Thyroid gland (tissue), 4 donors: ENCODE measurements at places on chromosomes 2 and 18.

- peak; percentile 12 for DNase-seq
Measured at GRCh38 chr18:37476182-37476581, 89.4 kb downstream of the CELF4 start.

GRCh38 chr2:15223887-15224286, 337.2 kb downstream of the NBAS start:
- no peak for DNase-seq

DNA sequence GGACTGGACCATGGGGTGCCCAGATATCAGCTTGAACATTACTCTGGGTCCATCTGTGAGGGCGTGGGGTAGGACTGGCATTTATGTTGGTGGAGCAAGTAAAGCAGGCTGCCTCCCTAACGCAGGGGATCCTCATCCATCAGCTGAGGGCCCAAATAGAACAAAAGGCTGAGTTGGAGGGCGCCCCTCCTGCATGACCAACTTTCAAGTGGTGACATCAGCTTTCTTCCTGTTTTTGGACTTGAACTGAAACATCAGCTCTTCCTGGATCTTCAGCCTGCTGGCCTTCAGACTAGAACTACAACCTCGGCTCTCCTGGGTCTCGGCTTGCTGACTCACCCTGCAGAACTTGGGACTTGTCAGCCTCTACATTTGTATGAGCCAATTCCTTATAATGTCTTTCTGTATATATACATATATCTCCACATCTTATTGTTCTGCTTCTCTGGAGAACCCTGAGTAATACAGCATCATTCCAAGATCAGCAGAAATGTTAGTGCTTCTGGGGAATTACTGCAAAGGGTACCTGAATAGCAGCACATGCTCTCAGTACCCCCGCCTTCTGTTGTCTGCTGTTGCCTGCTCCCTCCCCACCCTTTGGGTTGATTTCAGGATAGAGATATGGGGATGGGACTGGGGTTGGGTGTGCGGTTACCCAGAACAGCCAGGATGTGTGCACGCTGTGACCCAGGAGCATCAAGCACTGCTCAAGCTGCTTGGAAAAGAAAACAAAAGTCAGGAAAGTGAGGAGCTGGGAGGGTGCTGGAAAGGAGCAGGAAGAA, 20.0 kb downstream of the TMEM127 start:
- DNase-seq, result peak; percentile 29

GRCh38 chr2:85394976-85395375, 15.2 kb downstream of the CAPG start:
- DNase-seq, result peak; percentile 48

DNA sequence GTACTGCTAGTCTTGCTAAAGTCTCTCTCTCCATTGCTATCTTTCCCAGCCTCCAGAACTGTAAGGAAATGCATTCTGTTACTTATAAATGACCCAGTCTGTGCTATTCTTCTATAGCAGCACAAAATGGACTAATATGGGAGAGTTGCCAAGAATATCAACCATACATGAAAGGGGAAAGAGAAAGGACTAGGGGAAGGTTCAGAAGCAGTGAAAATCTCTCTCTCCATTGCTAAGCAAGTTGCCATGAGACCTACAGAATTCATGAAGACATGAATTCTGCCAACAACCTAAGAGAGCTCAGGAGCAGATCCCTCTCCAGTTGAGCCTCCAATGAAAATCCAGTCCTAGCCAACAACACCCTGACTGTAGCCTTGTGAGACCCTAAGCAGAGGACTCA, 3.6 kb upstream of the TRABD2A start:
- DNase-seq, result no peak

GRCh38 chr2:135728064-135728743, 13.5 kb upstream of the UBXN4 start:
- no peak for DNase-seq

DNA sequence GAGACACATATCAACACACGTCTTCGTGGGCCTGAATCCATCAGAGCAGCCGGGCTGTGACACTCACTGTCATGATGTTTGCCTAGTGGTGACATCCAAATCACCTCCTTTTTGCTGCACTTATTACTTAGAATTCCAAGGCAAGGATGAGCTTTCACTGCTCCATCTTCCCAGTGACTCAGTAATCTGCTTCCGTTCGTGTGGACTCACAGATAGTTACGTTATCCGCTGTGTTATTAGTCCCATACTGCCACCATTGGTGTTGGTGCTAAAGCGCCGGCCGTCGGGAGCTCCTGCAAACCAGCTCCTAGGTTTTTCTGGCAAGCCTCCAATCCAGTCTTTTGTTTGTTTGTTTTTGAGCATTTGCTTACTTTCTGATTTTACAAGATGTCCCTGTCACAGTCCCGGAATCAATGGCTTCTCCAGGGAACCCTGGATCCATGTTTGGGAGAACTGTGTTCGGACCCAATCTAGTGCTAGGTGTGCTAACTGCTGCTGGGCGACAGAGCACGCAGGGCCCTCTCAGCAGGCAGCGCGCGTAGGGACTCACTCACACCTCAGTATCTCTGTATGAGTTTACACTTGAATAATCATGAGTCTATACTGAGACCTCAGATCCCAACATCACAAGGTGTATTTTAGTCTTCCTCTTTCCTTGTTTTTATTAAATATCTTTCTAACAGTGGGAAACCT, 42.6 kb downstream of the HDAC4 start:
- no peak for DNase-seq

DNA sequence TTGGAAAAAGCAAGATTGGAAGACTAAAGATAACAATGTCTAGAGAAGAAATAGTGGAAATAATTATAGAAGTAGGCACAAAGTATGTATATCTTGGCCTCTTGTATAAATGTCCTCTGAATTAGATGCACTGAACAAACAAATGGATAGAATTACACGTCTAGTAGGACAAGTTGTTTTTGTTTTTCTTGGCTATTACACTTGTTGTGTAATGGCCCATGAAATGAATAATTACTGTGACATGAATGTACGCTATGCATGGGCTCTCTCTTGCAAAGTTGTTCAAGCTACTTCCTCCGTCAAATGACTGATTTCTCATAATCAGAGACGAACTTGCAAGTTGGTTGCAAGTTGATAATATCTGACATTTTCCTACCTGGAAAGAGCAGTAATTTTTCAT, 126.2 kb downstream of the PDE1A start:
- DNase-seq, result no peak

- DNase-seq, result no peak
Measured at GRCh38 chr2:46885376-46885775, 30.2 kb downstream of the MCFD2 start.

DNA sequence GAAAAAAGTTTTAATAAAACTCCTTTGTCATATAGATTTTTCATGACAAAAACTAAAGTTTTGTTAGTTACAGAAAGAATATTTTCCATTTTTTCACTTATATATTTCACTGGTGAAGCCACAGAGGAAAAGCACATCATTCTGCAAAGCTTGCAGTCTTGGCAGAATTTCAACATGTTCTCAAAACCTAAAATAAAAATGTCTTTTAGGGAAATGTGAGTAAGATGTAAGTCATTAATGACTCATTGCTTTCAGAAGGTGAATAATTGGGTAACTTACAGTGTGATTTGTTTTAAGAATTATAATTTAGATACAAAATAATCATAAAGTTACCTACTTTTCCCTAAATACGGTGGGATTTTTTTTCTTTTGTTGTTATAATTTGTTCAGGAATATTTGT, 43.4 kb upstream of the TNFRSF11A start:
- no peak for DNase-seq

- DNase-seq, result no peak
Measured at GRCh38 chr2:3485166-3485565, 34.2 kb downstream of the ADI1 start.

DNA sequence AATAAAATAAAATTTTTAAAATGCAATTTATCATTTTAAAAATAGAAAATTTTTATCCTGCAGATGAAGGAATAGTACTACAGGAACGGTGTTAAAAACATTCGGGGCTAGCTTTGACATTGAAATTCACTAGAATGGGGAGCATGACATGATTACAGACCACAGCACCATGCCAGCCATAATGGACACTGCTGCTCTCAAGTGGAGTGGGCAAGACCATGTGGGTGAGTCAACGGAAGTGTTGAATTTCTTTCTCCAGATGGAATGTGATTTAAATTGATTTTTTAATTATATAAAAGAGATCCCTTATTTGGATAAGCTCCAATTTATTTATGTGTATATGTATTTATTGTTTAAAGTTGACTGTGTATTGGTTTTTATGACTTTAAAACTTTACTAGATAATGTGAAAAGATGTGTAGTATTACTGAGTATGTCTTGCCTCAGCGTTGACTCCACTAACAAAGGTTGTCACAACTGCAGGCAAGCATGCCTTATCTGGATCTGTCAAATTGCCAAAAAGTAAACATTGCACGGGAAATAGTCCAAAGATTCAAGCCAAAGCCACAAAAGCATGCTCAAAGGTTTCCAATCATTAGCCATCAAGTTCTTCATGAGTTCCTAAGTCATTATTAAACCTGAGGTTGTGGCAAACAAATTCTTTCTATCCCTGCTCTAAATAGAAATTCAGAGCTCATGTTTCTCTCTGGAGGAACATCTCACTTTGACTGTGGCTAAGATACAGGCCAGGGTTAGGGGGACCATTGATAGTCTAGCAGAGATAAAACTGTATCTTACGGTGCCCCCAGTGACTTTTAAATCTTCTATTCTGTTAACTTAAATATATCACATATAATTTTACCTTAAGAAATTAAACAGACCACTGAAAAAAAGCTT, 536.9 kb downstream of the TMX3 start:
- no peak for DNase-seq

GRCh38 chr2:79799729-79800128, 286.9 kb downstream of the CTNNA2 start:
- no peak for DNase-seq

- no peak for DNase-seq
Measured at GRCh38 chr2:17181051-17181752, 337.0 kb downstream of the RAD51AP2 start.

DNA sequence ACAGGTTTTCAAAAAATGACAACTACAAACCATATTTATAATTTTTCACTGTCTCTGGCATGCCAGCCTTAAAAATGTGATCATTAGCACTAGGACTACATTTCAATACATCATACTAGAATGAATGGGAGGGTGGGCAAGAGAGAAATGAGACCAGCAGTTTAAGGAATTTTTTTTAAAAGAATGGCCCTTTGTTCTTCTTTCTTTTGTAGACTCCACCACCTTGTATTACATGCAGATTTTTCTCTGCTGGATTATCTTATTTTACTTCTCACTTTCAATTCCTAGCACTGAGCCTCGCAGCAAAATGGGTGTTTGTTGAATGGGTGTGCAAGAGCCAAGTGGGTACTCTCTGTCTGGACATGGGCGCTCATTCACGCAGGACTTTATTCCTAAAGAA, 39.9 kb downstream of the FRZB start:
- DNase-seq, result no peak

DNA sequence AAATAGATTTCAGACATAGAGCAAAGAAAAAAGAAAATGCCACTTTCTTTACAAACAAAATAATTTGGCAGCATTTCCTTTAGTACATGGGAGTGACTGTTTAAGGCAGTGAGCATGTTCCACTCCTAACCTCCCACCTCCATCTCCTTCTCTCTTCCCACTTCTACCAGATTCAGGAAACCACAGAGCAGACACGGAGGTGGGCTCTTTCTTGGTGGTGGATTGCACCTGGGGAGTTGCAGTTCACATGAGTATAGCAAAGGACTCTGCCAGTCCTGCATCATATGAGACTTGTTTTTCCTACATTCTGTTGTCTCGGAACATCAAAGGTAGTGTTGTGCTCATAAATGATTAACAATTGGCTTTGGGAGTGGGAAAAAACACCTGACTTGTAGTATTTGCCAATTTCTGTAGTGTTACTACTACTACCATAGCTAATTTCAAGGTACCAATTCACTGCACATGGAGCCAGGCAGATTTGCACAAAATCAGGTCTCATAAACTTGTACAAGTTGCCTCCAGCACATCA, 137.2 kb downstream of the SPP2 start:
- no peak for DNase-seq

GRCh38 chr2:235283246-235283645, 210.6 kb upstream of the AGAP1 start:
- no peak for DNase-seq

GRCh38 chr2:144671695-144672455, 152.0 kb upstream of the ZEB2 start:
- no peak for DNase-seq

DNA sequence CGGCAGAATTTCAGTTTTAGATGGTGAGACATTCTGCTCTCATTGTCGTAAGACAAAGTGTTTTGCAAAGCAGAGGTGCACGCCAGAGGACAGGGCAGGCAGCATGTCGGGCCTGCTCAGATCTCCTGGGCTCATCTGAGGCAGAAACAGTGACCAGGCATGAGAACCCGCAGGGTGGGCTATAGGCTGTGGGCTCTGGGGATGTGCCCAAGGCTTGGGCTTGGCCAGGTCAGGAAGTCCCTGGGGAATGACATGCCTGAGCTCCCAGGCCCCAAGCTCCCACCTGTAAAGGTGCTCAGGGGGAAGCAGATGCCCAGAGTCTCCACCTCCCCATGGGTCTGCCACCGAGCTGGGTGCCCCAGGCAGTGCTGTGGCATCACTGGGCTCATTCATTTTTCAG, 35.3 kb downstream of the INHBB start:
- no peak for DNase-seq

- DNase-seq, result peak; percentile 63
Measured at GRCh38 chr2:22355816-22356433, 1029.1 kb upstream of the KLHL29 start.

- no peak for DNase-seq
Measured at GRCh38 chr18:56019908-56020307, 431.9 kb upstream of the TCF4 start.

DNA sequence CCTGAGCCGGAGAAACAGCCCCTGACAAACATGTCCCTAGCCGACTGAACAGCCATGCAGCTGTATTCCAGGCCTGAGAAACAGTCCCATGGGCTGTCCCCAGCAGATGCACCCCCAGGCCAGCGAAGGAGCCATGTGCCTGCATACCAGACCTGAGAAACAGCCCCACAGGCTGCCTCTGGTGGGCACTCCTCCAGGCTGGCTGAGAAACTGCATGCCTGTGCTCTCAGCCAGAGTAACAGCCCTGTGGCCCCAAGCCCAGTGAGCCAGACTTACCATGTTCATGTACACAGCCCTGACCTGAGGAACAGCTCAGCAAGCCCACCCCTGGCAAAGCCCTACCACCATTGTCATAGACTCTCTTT, 24.8 kb downstream of the BOLL start:
- no peak for DNase-seq

- no peak for DNase-seq
Measured at GRCh38 chr2:188976545-188977268, 2.5 kb downstream of the COL3A1 start.

DNA sequence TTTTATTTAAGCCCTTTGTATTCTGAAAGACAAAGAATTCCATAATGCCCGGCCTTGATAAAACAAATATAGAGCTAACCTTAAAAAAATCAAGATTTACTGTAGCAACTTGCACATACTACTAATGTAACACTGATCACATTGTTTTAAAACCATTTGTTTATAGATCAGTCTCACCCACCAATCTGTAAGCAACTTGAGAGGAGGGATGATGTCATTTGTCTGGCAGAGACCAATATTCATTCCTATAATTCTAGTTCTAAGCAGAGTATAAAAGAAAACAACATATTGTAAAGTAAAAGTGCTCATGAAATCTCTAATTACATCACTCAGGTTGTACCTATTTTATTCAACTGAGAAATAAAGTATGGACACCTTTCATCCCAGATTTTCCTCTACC, 380.6 kb downstream of the TGIF1 start:
- no peak for DNase-seq

GRCh38 chr2:236728916-236729670, 159.5 kb downstream of the ACKR3 start:
- DNase-seq, result no peak
